T-helper 1 cell (primary cell): ENCODE measurements at places on chromosomes 3 and 15.

GRCh38 chr15:96349857-96350720 lies 19.6 kb downstream of the NR2F2 start:
- no peak for DNase-seq

DNA sequence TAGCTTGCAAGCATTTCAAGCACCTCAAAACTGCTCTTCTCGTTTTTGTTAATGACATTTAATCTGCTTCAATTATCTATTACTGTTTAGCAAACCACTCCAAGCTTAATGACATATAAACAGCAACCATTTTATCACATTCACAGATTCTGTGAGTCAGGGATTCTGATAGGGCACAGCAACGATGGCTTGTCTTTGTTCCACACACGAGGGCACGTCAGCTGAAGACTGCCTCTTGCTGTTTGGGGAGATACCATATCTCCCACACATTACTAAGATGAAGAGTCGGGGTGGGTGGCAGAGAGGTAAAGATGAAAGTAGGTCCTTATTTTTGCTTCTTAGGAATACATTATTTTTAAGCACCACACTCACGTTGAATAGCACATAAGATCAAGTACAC lies 19.3 kb downstream of the CPOX start:
- DNase-seq = no peak

DNA sequence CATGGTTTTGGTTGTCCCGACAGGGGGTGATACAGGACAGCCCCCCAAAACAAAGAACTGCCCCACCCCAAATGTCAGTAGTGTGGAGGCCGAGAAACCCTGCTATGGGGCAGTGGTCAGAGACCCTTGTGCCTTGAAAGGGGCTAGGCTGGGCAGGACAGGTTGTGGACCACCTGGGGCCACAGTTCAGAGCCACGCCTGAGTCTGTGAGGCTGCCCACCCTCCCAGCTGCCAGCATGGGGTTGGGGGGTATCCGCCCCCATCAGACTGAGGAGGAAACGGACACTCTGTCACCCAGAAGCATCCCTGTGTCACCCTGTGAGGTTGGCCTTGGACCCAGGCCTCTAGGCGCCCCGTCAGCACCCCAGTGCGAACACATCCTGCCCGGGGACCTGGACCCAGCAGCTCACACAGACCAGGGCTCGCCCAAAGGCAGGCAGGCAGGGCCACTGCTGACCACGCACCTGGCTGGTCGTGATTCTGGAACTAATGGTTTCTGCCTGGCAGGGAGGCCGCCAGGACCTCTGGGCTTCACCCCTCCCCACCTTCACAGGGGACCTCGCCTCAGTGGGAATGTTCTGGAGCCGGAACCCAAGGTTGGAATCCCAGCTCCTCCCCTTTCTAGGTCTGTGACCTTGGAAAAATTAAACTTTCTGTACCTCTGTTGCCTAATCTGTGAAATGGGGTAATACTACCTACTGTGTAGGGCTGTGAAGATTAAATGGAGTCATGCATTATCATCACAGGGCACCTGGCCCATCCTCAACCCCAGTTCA lies 1.4 kb downstream of the SLC41A3 start:
- DNase-seq = no peak

GRCh38 chr15:52480990-52481389 lies 47.7 kb downstream of the MYO5A start:
- DNase-seq = no peak

DNA sequence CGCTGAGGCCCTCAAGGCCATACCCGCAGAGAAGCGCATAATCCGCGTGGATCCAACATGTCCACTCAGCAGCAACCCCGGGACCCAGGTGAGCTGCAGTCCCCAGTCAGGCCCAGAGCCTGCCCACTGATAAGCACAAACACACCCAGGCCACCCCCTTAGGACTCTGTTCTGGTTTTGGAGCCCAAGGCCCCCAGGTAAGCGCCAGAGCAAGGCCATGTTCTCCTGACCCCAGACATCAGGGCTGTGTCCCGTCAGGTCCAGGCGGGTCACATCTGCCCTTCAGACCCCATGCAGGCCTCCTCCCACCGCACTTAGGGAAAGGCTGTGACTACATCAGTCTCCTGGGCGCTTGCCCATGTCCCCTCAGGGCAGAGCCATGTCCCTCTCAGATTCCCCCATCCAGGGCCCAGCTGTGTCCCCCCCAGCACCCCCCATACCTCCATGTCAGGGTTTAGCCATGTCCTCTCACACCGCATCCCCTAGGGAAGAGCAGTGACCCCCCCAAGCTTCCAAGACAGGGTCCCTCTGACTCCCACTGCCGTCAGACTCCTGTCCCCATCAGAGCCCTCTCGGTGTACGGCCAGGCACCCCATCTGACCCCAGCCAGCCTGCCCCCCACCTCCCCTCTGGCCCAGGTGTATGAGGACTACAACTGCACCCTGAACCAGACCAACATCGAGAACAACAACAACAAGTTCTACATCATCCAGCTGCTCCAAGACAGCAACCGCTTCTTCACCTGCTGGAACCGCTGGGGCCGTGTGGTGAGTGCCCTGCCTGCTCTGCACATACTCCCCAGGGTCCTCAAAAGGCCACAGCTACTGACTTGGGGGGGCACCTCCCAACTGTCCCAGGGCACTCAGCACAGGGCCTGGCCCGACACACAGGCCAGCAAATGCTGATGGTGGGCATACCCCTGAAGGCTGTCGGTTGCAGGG lies 1.6 kb downstream of the PARP3 start:
- DNase-seq = no peak

GRCh38 chr3:16350597-16351318 lies 85.7 kb downstream of the OXNAD1 start:
- no peak for DNase-seq

DNA sequence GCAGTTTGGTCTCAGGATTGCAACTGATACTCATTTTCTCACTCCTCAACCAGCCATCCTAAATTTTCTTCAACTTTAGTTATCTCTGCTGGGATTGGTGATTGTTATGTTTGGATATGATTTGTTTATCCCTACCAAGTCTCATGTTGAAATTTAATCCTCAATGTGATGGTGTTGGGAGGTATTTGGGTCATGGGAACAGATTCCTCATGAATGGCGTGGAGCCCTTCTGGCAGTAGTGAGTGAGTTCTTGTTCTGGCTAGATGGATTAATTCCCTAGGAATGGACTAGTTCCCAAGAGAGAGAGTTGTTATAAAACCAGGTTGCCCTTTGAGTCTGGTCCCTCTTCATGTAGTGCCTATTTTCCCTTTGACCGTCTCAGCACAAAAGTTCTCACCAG lies 399.9 kb downstream of the SQOR start:
- DNase-seq = no peak

- no peak for DNase-seq
Measured at GRCh38 chr3:144033240-144033589, 61.6 kb downstream of the DIPK2A start.

DNA sequence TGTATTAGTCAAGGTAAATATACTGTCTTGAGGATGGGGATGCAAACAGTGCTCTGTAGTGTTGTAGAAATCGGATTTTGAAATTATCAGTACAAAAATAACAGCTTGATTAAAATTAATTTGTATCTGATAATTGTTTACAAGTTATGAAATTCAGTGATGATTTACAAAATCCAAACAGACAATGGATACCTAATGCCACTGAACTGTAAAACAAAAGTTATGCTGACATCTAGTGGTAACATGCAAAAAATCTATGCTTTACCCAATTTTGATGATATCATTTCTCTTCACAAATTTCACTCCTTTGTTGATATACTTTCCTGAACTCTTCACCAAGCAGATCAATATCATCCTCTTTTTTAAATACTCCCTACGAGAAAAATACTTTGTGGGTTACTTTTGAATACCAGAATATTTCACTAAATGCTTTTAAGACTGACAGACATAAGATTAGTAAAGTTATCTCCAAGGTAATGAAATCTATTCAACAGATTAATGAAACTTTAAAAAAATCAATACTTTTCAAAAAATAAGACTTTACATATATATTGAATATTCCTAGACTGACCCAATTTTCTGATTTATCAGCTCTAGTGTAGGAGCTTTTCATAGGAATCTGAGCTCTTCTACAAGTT lies 36.0 kb downstream of the MNS1 start:
- DNase-seq = no peak

GRCh38 chr15:31280831-31281216 lies 45.8 kb upstream of the KLF13 start:
- DNase-seq = no peak

DNA sequence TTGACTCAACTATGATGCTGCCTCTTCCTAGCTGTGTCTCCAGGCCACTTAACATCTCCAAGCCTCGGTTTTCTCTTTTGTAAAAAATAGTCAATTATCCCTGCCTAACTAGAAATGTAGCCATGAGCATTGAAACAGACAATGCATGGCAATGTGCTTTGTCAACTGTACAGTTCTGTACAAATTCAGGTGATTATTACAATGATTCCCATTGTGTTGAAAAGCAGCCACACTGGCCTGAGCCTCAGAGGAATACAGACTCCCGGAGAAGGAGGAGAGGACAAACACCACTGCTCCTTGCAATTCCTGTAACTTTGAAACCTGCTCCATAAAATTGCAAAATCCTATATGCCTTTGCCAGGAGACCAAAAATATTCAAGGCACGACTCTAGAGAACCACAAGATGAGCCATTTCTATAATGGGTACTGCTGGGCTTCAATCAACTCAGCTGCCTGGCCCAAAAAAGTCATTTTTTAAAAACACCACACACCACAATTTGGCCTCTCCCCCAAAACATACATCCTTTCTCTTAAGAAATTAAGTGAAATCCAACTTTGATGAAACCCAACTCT lies 28.6 kb downstream of the DAPK2 start:
- no peak for DNase-seq

- no peak for DNase-seq
Measured at GRCh38 chr3:195153130-195153529, 117.8 kb downstream of the XXYLT1 start.

DNA sequence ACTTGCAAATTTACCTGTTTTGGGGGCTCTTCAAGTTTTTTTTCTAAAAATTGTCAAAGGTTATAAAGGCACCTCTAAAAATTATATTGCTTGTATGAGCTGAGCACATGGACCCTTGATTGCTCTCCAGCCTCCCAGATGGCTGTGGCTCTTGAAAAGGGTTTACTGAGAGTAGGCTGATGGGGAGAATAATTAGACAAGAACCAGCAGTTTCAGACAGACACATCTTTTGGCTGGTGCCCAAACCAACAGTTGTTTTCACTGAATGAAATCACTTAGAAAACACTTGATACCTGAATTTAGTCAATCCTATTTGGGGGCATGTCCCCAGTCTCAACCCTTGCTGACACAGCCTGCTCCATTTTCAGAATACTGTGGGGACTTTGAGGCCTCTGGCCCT lies 217.6 kb downstream of the KBTBD8 start:
- no peak for DNase-seq

DNA sequence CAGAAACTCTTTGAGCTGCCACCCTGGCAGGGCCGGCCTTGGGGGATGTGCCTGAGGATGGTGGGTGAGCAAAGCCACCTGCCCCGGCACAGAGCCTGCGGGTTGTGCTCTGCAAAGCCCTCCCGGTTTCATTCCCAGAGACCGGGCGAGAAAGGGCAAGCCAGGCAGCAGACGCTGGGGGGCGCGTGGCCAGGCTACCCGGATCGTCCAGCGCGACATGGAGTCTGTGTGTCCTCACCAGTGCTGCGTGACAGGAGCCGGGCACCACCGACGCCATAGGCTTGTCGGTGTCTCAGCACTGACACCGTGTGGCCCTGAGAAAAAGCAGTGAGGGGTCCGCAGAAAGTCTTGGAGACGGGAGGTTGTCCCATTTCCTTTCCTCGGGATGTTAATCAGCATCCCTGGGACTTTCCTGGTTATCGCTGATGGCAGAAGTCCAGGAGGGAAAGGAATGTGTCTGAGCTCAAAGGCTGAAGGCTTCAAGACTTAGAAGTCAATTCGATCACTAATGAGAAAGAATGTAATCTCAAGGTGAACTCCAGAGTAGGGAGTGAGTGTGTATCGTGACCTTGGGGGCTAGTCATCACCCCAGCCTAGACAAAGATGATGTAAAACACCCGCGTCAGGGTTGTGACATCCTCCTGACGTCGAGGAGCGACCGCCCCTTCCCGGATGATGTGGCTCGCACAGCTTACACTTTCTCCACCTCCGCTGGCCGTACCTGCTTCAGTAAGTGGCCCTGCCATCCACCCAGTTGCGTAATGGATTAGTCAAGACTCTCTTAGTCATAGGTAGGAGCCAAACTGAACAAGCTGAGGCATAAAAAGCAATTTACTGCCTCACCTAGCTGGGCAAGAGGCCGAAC lies 36.3 kb upstream of the PLA2G4E start:
- no peak for DNase-seq

- no peak for DNase-seq
Measured at GRCh38 chr15:69314131-69314530, 15.4 kb downstream of the PAQR5 start.

DNA sequence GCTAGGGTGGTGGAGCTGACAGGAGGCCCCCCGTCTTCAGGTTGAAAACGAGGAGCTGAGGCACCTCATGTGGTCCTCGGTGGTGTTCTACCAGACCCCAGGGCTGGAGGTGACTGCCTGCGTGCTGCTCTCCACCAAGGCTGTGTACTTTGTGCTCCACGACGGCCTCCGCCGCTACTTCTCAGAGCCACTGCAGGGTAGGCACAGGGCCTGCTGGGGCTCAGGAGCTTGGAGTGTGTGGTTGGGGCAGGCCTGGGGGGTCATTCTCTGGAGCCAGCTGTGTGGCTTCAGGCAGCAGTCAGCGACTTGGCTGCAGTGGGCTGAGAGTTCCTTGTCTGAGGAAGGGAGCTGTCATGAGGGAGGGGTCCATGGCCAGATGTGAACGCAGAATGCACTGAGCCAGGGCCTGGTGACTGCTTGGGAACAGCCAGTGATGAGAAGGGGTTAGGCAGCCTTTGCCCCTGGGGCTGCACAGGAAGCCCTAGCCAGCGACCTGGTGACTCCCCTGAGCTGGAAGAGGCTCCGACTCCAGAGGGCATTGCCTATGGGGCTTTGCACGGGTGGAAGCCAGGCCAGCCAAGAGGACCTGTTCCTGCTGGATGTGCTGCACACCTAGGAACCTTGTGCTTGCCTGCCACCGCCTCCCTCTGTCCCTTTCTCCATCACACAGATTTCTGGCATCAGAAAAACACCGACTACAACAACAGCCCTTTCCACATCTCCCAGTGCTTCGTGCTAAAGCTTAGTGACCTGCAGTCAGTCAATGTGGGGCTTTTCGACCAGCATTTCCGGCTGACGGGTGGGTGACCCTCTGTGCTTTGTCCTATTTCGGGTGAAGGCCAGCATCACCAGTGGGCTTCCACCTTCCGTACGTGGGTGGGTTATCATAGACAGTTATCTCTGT lies 4.9 kb upstream of the STAB1 start:
- no peak for DNase-seq

DNA sequence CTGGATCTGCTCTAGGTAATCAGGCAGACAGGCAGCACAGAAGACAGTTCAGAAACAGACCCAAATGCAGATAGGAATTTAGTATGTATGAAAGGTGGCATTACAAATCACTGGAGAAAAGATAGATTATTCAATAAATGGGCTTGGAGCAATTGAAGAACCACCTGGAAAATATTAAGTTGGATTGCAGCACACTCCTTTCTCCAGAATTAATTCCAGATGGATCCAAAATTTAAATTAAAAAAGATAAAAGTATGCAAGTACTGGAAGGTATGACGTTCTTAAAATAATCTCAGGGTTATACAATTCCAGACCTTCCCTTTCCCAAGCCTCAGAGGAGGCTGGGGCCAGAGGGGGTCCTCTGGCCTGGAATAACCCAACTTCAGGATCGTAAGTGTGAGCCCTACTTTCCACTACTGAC lies 32.5 kb downstream of the HRH1 start:
- no peak for DNase-seq

- no peak for DNase-seq
Measured at GRCh38 chr3:126956866-126957650, 25.9 kb upstream of the PLXNA1 start.

GRCh38 chr15:81351651-81352050 lies 22.4 kb downstream of the TMC3 start:
- no peak for DNase-seq
